ENCODE measurements at places on chromosomes 1 and 21.

DNA sequence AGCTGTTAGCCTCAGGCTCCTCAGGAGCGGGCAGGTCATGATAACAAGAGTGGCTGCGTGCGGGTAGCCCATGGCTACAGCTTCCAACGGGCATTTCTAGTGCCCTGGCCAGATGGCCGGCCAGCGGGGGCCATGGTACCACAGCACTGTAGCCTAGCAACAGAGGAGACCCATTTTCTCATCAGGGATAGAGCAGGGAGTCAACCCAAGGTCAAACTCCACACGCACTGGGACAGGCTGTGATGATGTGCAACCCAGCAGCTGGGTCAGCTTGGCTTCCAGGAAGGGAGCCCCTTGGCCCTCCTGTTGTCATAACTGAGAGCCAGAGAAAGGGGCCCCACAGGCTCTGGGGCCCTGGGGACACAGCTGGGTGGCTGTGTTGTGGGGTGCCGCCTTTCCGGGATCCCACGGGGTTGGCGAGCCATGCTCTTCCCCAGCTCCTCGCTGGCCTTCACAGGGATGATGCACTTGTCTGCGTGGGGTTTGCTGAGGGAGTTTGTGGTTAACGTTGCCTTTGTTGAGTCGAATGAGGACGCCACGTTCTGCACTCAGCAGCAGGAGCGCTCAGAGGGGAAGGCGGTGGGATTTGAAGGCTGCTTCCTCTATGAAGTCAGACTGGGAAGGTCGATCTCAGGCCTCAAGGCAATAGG is 46.3 kb downstream of the COL18A1 start:
- DNase-seq, result no peak

DNA sequence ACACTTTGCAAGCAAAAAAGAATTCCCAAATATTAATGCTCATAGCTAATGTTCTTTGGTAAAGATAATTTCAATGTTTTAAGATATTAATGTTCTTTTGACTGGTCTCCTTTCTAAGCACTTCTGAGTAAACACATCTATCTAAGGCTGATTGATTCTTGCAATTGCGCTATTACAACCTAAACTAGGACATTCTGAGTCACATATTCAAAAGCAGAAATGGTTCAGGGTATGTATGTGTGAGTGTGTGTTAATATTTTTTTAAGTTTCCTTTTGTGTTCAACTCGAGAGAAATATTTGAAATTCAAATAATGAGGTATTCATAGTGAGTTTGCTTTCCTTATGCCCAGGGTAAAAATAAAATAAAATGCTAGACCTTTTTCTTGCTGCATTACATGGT is 203.6 kb upstream of the GRIK3 start:
- no peak for DNase-seq

- DNase-seq, result no peak
Observed at GRCh38 chr1:188372821-188373220, 1544.1 kb downstream of the PLA2G4A start.

- DNase-seq, result no peak
Observed at GRCh38 chr1:58457023-58457635, 89.4 kb downstream of the OMA1 start.

DNA sequence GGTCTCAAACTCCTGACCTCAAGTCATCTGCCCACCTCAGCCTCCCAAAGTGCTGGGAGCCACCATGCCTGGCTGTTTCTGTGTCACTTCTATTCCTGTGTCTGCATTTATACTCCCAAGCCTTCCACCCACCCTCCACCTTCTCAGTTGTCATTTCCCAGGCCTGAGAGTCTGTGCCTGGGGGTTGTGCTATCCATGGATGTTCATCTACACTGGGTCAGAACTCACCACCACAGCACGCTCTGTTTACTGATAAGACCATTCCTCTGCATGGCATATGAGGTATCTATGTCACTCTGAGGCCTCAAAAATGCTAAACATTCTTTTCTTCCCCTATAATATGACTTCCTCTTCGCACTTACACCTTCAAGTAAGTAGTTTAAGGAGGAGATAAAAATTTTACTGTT is 6.1 kb downstream of the NENF start:
- no peak for DNase-seq

DNA sequence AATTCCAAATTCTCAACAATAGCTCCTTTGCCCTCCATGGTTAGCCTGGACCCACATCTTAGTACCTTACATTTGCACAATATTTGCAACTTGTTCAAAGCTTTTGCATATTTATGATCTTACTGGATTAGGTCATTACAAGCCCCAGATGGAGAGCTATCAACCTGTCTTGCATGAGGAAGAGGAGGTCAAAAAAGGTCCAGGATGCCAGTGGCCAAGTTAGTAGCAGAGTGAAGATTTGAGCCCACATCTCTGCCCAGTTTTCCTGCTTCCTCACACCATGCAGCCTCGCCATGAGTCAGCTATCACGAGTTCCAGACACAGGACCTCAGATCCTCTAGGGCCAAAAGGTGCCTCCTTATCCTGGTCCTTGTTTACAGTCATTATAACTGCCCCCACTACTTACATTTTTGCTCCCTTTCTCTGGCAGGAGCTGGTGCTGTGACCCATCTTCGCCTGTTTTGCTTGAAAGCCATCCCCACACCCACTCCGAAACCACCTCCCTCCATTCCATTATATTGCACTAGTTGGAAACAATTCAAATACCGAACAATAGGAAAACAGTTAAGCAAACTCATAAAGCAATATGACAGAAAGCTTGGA is 5.0 kb upstream of the AHCYL1 start:
- no peak for DNase-seq

DNA sequence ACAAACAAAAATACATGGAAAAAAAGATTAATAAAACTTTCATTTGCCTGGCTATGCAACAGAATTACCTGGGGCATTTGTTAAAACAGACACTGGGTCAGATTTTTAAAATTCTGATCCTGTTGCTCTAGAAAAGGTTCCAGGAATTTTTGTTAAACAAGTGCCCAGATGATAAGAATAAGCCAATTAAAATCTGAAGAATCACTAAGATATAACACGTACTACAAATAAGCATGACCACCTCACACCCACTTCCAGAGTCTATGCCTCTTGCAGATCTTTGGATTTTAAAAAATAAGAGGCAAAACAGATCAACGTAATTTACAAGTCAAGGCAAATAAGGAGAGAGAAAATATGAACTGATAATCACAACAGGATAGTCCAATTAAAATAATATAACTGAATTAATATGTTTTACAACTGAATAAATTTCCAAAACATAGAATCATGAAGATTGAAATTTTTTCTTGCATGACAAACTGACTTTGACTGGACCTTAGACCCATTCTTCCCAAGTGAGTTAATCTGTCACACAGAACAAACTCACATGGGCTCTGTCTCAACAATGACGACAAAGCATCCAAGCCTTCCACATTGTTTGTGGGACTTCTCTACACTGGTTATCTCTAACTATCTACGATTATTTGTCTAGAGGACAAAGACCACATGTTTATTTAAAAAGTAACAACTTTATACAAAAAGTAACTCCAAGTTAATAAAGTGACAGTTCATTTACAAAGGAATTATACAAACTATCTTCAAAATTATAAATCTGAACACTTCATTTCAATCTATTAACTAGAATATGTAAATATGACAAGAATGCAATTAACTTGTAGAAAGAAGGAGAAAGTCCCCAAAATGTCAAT is 56.9 kb downstream of the COP1 start:
- DNase-seq, result no peak

DNA sequence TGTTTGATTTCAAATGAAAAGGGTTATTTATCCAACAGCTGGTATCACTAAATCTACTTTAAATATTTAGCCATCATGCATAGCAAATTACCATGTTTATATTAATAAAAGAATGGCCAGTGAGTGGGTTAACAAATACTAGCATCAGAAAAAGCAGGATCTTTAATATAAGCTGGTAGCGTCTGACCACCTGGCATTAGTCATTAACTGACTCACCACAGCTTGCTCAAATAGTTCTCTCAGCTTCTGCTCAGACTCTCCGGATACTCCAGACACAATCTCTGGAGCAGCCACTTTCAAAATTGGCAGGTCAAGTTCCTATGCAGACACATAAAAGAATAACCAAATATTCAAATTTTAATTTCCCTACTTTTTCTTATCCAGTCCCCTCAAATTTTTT is 29.6 kb downstream of the NVL start:
- no peak for DNase-seq

- no peak for DNase-seq
Observed at GRCh38 chr1:85580872-85581801, 576 bp downstream of the CCN1 start.

- DNase-seq, result no peak
Observed at GRCh38 chr1:240962086-240962485, 350.1 kb upstream of the GREM2 start.

GRCh38 chr1:89739013-89739843 is 81.6 kb upstream of the LRRC8D start:
- no peak for DNase-seq

GRCh38 chr1:221302810-221303209 is 423.6 kb downstream of the HLX start:
- no peak for DNase-seq

DNA sequence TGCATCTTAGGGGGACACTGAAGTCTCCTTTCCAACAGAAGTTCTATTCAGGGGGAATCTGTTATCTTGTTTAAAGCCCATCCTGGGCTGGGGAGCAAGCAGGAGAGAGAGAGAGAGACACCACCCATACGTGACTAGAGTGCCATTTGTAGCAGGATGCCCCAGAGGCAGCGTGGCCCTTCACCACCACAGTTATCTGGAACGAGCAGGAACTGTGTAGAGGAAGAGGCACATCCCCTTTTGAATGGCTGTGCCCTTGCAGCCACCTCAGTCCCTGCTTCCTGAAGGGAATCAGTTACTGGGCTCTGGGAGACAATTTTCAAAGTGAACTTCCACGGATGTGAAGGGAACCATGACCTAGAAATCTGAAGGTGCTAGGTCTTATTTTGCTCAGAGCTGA is 19.4 kb upstream of the LAMTOR5 start:
- no peak for DNase-seq

DNA sequence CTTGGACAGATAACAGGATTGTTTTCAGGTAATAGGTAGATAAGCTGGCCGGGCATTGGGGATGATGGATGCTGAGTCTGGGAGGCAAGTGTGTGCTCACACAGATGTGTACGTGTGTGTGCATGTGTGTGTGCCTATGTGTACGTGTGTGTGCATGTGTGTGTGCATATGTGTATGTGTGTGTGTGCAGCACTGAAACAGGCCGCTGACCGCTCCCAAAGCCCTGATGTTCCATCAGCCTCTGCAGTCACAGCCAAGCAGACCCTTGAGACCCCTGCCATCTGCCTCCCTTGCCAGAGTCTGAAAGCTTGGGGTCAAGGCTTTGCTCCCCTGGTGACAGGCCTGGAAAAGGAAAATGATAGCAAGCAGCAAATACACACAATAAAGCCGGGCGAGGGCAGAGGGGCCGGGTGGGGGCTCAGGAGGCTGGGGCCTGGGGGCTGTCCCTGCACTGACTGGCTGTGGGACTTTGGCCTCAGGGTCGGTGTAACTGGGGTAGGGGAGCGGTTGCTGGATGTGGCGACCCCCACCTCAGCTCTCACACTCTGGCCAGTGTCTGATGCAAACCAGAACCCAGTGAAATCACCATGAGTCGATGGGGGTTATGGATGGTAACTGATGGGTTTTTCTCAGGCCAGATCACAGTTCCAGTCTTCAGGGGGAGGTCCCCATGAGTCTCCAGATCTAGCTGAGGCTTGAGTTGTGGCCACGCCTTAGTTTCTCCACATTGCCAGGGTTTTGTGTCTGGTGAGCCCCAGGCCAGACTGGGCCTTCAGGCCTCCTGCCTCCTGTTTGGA is 9.2 kb upstream of the TNFRSF8 start:
- DNase-seq, result no peak

- no peak for DNase-seq
Observed at GRCh38 chr1:222948079-222948478, 133.2 kb downstream of the DISP1 start.

- no peak for DNase-seq
Observed at GRCh38 chr1:32825181-32825580, 7.7 kb downstream of the S100PBP start.

DNA sequence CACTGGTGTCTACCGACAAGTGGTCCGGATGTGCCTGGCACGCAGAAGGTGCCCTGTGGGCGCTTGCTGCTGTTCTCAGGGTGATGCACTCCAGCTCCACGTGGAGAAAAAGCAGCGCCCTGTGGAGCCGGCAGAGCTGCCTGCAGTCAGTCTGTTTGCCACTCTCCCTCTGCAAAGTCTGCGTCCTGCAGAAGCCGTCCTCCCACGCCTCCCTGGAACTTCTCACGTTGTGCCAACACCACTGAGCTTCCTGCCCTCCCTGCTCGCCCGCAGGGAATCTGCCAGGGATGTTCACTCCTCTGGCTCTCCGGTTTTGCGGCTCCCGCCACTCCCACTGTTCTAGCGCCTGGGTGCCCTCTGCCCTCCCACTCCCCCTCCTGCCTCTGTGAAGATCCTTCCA is 19.8 kb upstream of the UBXN10 start:
- DNase-seq, result no peak

- DNase-seq, result peak; percentile 63
Observed at GRCh38 chr1:11473491-11474034, 5.4 kb upstream of the DISP3 start.

GRCh38 chr1:183495420-183495819 is 23.1 kb downstream of the SMG7 start:
- no peak for DNase-seq

DNA sequence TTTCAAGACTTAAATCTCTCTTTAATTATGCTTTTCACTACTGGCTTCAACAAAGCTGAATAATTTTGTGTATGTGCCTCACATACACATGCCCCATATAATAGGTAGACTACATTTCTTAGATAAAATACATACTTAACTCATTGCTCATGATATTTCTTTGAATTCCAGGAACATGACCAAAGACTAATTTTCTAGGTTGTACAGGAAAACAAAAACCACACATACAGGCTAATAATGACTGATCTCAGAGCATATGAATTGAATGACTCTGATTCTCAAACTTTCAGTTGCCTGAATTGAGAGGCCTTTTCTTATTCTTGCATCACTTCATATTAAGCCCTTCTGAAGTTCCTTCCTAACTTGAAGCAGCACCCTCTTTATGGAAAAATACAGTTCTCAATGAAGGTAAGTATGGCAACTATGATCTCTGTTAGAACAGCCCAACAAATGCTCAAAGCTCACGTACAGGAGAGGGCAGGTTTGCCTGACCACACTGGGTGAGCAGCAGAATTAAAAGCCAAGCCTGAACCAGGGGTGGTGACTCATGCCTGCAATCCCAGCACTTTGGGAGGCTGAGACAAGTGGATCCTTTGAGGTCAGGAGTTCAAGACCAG is 22.6 kb upstream of the UAP1 start:
- DNase-seq, result no peak

GRCh38 chr21:35351434-35351833 is 302.3 kb upstream of the RUNX1 start:
- DNase-seq, result no peak

Measured in Jurkat, Clone E6-1 (cell line).